ENCODE measurements at places on chromosomes 7 and 10. TPM values are rescaled to one million over a fixed set of nuclear protein-coding genes. Genes with fewer than 3 reads are reported as not detected.

- DNase-seq, result no peak
These were observed 178.0 kb downstream of the SRPK2 start for GRCh38 chr7:105210721-105211205.

DNA sequence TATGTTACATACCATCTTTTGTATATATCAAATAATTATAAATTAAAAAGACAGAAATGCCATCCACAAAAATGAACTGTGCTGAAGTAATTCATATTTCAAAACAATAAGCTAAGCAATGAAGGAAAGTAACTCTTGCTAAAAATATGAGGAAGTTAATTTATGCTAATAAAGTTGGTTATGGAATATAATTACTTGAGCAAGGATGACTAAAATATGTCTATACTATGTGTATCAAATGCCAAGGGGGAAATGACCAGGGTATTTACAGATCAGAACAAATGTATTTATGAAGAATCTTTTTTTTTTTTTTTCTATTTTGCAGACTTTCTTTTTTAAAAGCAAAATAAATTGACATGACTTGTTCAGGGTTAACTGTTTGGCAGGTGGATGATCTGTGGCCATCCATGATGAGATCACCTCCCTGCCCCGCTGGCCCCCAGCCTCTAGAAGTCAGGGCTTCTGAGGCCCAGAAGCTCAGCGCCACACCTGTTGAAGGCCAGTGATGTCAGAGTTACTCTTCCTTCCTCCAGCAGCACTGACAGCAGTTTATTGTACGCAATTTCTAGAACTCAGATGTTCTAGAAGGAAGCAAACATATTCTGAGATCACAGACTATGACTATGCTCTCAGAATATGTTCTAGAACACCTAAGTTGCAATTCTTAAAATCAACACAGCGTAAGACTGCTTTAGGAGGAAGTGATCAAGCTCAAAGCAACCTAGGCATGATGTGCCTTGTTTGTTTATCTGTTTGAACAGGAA lies 196.1 kb upstream of the KLF14 start:
- no peak for DNase-seq

- DNase-seq, result no peak
These were observed 27.0 kb upstream of the ZPBP start for GRCh38 chr7:50119815-50120637.

GRCh38 chr10:310976-311639 lies 175.9 kb downstream of the ZMYND11 start:
- no peak for DNase-seq

Gene ADCY1
- polyA plus RNA-seq, result 3.0 TPM

DNA sequence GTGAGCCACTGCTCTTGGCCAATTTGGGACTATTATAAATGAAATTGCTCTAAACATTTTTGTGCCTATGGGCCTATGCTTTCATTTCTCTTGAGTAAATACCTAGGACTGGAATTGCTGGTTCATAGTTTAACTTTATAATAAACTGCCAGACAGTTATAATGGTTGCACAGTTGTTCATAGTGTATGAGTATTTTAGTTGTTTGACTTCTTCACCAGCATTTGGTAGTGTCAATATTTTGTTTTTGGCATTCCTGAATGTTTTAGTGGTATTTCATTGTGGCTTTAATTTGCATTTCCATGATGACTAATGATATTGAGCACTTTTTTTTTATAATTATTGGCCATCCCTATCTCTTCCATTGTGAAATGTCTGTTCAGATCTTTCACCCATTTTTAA lies 29.5 kb downstream of the PLEKHA8 start:
- DNase-seq, result no peak

Gene RHOBTB1
- polyA plus RNA-seq, result 76.1 TPM

GRCh38 chr7:151572136-151572535 lies 52.4 kb upstream of the RHEB start:
- DNase-seq, result no peak

Gene BTBD16
- polyA plus RNA-seq, result 0.54 TPM

Gene FBXL13
- polyA plus RNA-seq, result 3.4 TPM

DNA sequence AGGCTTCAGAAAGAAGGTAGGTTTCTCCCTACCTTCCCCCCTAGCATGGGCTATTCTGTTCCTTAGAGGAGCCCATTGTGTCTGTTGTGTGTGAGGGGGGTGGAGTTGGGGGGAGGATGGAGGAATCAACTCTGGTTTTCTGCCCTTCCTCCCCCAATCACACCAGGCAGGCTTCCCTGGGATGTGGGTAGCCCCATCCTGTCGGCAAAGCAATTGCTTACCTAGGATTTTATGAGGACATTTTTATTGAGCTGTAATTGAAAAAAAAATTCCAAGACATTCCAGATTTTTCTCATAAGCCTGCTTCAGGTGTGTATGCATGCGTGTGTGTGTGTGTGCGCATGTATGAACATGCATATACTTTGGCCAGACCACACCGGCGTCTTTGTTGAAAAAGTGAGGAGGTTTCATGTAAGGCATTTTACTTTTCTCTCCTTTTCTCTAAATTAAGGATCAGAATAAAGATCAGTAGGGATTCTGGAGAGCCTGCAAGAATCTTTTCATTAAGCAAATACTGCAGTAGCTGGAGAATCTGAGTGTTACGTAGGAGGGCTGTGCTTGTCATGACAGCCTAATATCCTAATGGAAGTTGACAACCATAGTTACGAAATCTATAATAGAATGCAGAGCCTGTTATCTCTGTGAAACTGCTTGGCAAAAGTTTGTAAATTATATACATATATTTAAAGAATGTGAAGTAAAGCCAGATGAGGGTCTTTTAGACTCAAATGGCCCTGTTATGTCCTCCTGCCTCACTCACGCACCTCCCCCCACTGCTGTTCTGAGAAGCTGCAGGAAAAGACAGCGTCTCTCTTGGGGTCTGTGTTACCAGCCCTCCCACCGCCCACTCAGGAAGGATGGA lies 27.3 kb upstream of the SAMD8 start:
- no peak for DNase-seq
